ENCODE measurements at places on chromosomes 12 and 14. TPM values are rescaled to one million over a fixed set of nuclear protein-coding genes. Genes with fewer than 3 reads are reported as not detected.

The FLRT2 gene
- total RNA-seq = 80.2 TPM

The GLI1 gene
- total RNA-seq = 1.3 TPM

The DDN gene
- not detected for total RNA-seq

The ATG14 gene
- 8.6 TPM for total RNA-seq

The TMEM179 gene
- not detected for total RNA-seq

The ZNF664 gene
- 29.4 TPM for total RNA-seq

The IFNG-AS1 gene
- total RNA-seq = not detected

The BATF gene
- total RNA-seq = not detected

The TMEM263 gene
- total RNA-seq = 101 TPM

The SPRYD4 gene
- 1.3 TPM for total RNA-seq

The CABP1 gene
- total RNA-seq = 4.2 TPM

The TAS2R13 gene
- not detected for total RNA-seq

The HSPA2 gene
- 23.0 TPM for total RNA-seq

The LHX5 gene
- not detected for total RNA-seq
